ENCODE measurements at places on chromosomes 3 and 15.

- no peak for DNase-seq
These were observed 1116.4 kb downstream of the OTOL1 start for GRCh38 chr3:162612991-162613390.

- DNase-seq, result no peak
These were observed 185.3 kb upstream of the CHRM5 start for GRCh38 chr15:33782966-33783365.

DNA sequence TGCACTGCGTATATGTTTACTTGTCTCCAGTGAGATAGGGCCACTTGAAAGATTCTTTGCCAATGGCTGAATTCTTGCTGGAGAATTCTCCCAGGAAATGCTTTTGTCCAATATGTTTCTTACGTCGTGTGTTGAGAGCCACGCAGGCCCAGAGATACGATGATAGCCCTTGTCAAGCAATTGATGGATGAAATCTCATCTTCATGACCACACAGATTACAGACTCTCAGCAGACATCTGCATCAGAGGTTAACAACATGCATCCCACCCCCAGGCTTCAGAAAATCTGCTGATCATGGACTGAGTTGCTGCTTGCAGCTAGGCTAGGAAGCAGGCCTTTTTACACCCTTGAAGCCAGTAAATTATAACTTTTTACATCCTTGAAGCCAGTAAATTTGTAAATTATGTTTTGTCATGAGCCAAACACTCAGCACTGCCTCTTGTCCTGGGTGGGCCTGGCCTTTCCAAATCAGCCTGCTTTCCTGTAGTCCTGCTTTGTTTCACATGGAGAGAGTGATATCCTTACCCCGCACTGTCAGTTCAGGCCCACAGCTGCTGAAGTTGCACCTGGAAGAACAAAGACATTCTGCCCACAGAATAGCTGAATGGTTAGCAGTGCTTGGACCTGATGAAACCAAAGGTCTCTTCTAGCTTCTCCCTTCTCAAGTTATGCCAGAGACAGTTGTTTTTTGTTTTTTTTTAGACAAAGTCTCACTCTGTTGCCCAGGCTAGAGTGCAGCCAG, 84.4 kb downstream of the GPR156 start:
- no peak for DNase-seq

GRCh38 chr3:155585384-155585783, 159.5 kb downstream of the PLCH1 start:
- DNase-seq, result no peak

- no peak for DNase-seq
These were observed 97.7 kb downstream of the CNTN6 start for GRCh38 chr3:1190569-1190968.

DNA sequence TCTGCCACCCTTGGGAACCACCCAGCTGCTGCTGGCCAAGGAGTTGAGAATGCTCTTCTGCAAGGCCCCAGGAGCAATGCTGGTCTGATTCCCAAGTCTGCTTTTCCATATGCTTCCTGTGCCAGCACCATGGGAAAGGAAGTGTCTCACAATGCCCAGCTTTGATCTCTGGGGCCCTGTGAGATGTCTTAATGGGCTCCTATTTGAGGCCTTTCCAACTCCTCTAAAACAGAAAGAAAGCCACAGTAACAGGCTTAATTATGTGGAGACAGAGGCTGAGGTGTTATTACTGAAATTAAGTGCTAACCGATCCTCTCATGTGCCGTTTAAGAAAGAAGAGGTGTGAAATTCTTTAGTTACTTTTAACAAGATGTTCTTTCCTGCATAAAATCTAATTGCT, 4.5 kb downstream of the EOGT start:
- no peak for DNase-seq

- DNase-seq, result no peak
These were observed 57.5 kb upstream of the MUC13 start for GRCh38 chr3:124992041-124992440.

- no peak for DNase-seq
These were observed 334.7 kb downstream of the FHIT start for GRCh38 chr3:60916546-60916945.

DNA sequence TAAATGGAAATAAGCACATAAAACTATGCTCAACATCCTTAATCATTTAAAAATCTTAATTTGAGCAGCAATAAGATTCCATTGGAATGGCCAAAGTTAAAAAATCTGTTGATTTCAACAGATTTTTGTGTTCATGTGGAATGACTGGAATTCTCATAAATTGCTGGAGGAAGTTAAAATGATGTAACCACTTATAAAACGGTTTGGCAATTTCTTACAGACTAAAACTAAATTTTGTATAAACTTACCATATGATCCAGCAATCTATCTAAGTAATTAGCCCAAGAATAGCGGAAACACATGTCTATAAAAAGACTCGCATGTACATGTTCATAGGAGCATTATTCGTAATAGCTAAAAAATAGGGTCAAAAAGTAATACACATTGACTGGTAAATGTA, 1713.6 kb downstream of the SI start:
- no peak for DNase-seq

GRCh38 chr3:191628571-191628970, 167.6 kb downstream of the PYDC2 start:
- no peak for DNase-seq

DNA sequence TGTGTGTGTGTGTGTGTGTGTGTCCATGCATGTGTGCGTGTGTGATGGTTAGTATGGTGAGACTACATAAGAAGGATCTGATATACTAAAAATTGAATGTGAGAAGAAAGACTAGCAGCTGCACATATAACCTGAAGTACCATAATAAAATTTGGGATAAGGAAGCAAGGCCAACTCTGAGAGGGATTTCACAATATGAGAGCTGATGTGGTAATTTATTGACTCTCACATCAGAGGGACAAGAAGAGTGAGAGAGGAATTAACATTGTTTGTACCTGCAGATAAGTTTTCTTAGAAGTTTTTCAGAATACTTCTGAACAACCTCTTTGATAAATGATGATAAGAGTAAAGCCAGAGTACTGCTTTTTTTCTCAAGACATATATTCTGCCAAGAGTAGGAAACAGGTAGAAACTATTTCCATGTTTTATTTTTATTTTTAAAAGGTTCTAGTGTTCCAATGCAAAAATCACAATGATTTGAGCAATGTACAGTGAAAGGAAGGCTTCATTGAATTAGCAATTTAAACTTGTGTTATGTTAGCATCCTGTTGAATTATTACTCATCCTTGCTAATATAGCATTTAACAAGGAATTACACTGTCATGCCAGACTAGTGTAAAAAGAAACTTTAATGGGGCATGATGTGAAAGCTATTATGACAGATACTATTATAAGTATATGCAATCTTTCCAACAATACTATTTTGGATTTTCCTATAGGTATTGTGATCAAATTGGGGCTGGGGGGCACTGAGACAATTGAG, 415.5 kb upstream of the ARPP21 start:
- no peak for DNase-seq

- DNase-seq, result no peak
These were observed 11.4 kb downstream of the SKIL start for GRCh38 chr3:170368921-170369320.

GRCh38 chr3:178479446-178479845, 56.8 kb upstream of the KCNMB2 start:
- no peak for DNase-seq

- DNase-seq, result no peak
These were observed 107.3 kb downstream of the ITPR1 start for GRCh38 chr3:4600493-4600892.

GRCh38 chr15:62122249-62122648, 42.8 kb downstream of the C2CD4B start:
- DNase-seq, result no peak

- DNase-seq, result no peak
These were observed 4.9 kb downstream of the NANOGP8 start for GRCh38 chr15:35080226-35080625.

DNA sequence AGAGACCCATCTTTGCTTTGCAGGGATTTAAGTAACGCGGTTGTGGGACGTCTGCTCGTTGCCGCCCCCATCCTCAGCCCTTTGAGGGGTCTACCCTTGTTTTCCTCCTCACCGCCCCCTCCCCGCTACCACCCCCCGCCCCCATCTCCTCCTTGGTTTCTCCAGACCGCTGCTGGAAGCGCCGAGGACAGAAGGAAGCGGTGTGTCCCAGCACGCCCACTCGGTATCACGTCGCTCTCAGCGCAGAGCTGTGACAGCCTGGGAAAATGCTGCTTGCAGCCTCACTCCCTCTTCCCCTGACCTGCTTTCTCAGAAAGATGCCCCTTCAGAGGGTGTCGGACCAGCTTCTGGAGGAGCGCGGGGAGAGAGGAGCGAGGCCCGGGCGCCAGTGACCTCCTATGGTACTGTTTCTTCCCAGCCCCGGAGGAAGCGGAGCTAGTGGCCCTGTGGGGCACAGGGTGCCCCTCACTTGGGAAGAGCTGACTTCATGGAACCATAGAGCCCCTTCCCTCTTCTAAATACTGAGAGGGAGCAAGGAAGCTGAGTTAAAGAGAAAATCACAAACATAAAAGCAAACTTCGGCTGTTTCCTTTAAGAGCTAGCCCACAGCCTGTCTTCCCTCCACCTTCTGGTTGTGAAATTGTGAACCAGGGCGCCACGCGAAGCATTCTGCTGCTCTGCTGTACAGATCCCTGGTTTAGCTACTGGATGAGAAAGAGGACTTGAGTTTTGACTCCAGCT, 698 bp downstream of the IL1RAP start:
- DNase-seq, result peak; percentile 31

DNA sequence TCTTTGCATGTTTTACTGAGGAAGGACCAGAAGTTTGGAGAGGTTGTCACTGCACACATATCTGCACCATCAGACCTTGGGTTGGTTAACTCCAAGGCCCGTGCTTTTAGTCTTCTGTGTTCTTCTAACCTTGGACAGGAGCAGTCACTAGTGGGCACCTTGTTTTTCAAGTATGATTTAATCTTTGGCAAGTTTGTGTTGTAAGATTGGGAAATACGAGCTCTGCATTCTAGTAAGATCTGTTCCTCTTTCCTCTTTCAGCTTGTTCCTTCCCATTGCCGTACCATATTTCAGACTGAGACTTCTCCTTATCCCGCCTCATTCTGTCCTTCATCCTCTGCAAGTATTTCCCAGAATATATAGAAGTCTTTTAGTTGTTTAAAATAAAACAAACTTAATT, 5.1 kb downstream of the TMOD2 start:
- no peak for DNase-seq

- no peak for DNase-seq
These were observed 6.4 kb upstream of the ERICH6 start for GRCh38 chr3:150710097-150710496.

- no peak for DNase-seq
These were observed at the start of the genes CHDH and IL17RB for GRCh38 chr3:53846134-53846850. Gene CHDH (minus strand): TSS chr3:53846419. CDS start chr3:53824008, 22,411 bp downstream. Gene IL17RB (plus strand): TSS chr3:53846568. CDS start chr3:53846589, 21 bp downstream.

DNA sequence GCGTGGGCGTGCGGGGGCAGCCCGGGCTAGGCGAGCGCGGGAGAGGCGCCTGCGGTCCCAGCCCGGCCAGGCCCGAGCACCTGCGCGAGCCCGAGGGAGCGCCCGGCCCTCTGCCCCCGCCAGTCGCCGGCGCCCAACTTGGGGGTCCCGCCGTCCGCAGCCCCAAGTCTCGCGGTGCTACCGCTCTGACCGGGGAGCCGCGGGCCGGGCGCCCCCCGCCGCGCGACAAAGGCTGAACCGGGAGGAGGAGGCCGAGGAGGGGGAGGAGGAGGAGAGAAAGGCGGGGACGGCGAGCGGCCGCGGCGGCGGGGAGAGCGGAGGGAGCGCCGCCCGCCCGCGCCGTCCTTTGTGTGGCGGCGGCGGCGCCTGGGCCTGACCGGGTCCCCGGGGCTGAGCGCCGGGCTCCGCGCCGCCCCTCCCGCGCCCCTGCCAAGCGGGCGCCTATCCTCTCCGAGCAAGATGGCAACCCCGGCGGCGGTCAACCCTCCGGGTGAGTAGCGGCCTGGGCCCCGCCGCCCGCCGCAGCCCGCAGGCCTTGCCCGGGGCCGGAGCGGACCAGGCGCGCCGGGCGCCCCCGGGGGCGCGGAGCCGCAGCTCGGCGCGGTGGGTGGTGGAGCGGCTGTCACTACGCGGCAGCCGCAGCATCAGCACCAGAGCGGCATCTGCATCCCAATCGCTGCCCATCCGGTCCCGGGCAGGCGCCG, at the start of gene ARNT2:
TSS of gene ARNT2 (plus strand) at position 326 of the 704 bp plus-strand sequence. CDS start at position 460, 134 bp downstream.
- DNase-seq, result no peak

GRCh38 chr15:73994912-73995622, 551 bp downstream of the PML start:
- DNase-seq, result no peak

DNA sequence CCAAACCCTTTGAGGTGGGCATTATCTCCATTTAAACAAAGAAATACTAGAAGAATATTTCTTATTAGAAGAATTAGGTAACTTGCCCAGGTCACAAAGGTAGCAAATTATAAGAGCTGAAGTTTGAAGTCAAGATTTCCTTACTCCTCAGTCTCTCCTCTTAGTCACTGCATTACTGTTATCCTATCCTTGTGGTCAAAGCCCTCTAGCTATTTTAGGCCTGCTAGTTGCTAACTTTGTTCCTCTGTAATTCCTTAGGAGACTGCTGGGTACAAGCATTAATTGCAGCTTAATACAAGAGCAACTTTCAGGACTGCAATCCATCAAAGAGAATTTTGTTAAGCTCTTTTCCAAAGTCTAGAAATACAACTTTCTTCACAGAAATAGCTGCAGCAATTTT, 528.2 kb downstream of the ZIC1 start:
- DNase-seq, result no peak

DNA sequence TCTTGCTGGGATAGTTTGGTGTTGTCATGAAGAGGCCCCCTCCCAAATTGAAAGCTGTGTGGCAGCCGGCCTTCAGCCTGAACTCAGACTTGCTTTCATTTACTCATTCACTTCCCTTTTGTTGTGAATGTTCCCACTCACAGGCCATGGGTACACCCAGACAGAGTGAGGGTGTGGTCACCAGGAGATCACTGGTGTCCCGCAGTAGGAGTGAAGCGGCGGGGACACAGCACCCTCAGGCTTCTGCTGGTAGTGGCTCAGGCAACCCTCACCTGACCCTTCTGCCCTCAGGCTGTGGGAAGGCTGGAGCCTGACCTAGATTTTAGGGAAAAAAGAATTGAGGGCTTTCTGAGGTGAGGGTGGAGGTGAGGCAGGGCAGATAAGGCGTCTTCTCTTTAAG, 244.4 kb downstream of the SOX2 start:
- DNase-seq, result no peak

- DNase-seq, result no peak
These were observed 110.0 kb downstream of the OPA1 start for GRCh38 chr3:193702967-193703366.

GRCh38 chr3:54198556-54198955, 76.2 kb downstream of the CACNA2D3 start:
- no peak for DNase-seq

GRCh38 chr3:186722457-186722856, 5.3 kb downstream of the KNG1 start:
- no peak for DNase-seq

- DNase-seq, result no peak
These were observed 50.9 kb downstream of the CAPN7 start for GRCh38 chr3:15256861-15257341.

- DNase-seq, result no peak
These were observed 359.3 kb downstream of the GAP43 start for GRCh38 chr3:115982629-115983028.
